ENCODE measurements at places on chromosomes 12 and 14. TPM values are rescaled to one million over a fixed set of nuclear protein-coding genes. Genes with fewer than 3 reads are reported as not detected.

RNU4-1 gene
- total RNA-seq: under 0.01 TPM

AQP2 gene
- total RNA-seq: not detected

NUBPL gene
- total RNA-seq: 11.5 TPM

KRT2 gene
- total RNA-seq: not detected

PLEKHA5 gene
- total RNA-seq: 12.2 TPM

PTGER2 gene
- 24.7 TPM for total RNA-seq

PMEL gene
- total RNA-seq: 1.7 TPM

DGLUCY gene
- 13.3 TPM for total RNA-seq
